ENCODE measurements at places on chromosomes 2 and 18.

DNA sequence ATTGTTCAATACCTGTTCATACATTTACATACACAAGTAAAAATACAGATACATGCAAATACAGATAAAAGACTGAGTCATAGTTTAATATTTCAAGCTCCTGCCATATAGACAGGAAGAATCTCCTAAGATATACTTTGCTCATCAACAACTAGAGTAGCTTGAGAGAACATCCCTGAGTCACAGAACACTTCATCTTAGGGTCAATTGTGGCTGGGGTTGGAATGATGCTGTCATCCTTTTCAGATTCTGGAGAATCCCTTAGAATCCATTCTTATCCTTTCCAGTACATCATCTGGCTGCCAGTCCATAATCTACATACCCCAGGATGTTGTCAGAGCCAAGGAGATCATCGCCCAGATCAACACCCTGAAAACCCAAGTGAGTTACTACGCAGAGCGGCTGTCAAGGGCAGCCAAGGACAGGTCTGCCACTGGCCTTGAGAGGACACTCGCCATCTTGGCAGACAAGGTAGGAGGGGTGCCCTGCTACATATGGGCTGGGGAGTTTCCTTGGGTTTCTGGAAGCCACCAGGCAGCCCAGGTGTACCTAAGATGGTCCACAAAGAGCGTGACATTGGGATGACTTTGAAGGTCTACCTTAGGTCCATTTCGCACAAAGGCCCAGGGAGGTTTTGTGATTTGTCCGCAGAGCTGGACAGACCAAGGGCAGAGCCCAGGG is 55.7 kb downstream of the COA5 start:
- DNase-seq: no peak

GRCh38 chr2:209334188-209335017 is 89.4 kb upstream of the MAP2 start:
- no peak for DNase-seq

- DNase-seq: no peak
These were observed 24.8 kb upstream of the FOSL2 start for GRCh38 chr2:28367667-28368356.

DNA sequence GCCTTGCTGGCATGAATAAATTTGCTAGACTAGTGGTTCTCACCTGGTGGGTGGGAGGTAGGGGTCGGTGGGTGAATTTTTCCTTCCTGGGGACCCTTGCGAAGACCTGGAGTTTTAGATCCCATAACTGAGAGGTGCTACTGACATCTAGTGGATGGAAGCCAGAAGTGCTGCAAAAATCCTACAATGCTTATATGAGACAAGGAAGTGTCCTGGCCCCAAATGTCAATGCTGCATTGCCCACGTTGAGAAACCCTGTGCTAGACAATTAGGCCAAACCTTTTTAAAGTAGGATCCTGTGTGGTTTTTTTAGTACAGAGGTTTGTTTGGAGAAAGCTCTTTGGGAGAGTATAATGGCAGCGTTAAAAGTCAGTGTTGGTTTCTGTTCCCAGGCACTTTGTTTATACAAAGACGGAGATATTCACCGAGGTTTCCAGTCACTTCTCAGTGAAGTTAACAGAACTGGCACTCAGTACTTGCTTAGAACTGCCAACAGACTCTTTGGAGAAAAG is 9.6 kb downstream of the SERPINB8 start:
- peak; percentile 58 for DNase-seq
